ENCODE measurements at places on chromosomes 3 and 15. TPM values are rescaled to one million over a fixed set of nuclear protein-coding genes. Genes with fewer than 3 reads are reported as not detected.

- no peaks in the 10 kb centered on the region for H3K27me3 ChIP-seq
- peak overlapping the region; percentile 88 for H3K27ac ChIP-seq
- H3K36me3 ChIP-seq, result no peaks in the 10 kb centered on the region
- no peak for DNase-seq
- H3K4me1 ChIP-seq, result no peaks in the 10 kb centered on the region
Observed at GRCh38 chr3:10392906-10393461, 72.1 kb upstream of the SEC13 start.

DNA sequence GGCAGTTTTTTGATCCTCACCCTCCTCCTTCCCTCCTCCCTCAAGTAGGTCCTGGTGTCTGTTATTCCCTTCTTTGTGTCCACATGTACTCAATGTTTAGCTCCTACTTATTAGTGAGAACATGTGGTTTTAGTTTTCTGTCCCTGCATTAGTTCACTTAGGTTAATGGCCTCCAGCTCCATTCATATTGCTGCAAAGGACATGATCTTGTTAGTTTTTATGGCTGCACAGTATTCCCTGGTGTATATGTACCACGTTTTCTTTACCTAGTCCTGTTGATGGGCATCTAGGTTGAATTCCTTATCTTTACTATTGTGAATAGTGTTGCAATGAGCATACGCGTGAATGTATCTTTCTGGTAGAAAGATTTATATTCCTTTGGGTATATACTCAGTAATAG is 61.7 kb upstream of the FGF7 start:
- DNase-seq, result no peak
- no peaks in the 10 kb centered on the region for H3K4me1 ChIP-seq
- no peak overlapping the region for H3K4me3 ChIP-seq
- no peak overlapping the region for H3K27ac ChIP-seq

DNA sequence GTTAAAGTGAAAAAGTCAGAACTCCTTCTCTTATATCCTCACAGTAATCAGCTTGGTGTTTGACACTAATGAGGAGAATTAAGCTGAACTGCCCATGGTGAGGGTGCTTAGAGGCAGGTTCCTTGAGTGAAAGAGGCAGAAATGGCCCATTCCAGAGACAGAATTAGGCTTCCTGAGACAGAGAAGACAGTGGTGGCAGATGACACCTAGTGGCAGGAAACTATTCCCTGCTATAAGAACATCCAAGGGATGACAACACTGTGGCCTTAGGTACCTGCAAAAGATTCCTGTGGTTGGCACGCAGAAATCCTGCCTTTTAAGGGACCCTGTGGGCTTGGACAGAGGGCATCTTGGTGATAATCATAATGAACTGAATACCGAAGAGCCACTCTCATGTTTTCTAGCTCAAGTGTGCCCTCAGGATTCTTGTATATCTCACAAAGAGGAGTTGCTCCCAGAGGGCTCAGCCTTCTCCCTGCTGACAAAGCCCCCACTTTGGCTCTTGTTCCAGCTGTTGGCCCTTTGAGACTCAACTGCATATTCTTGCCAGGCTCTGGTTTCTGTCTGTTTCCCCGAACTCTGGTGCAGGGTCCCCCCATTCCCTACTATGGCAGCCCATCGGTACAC is 56.0 kb downstream of the KBTBD12 start:
- no peaks in the 10 kb centered on the region for H3K36me3 ChIP-seq
- H3K27me3 ChIP-seq, result peaks cover 28% of the 10 kb centered on the region
- no peak for DNase-seq
- no peak overlapping the region for H3K27ac ChIP-seq
- H3K4me3 ChIP-seq, result no peak overlapping the region
- H3K4me1 ChIP-seq, result peaks cover 4% of the 10 kb centered on the region

GRCh38 chr15:38461066-38461833 is 7.3 kb downstream of the FAM98B start:
- peaks cover 2% of the 10 kb centered on the region for H3K36me3 ChIP-seq
- no peak overlapping the region for H3K27ac ChIP-seq
- H3K4me3 ChIP-seq, result no peak overlapping the region

- H3K36me3 ChIP-seq, result peaks cover 26% of the 10 kb centered on the region
- no peaks in the 10 kb centered on the region for H3K27me3 ChIP-seq
Observed at GRCh38 chr15:92453607-92454006, 59.9 kb downstream of the ST8SIA2 start.

DNA sequence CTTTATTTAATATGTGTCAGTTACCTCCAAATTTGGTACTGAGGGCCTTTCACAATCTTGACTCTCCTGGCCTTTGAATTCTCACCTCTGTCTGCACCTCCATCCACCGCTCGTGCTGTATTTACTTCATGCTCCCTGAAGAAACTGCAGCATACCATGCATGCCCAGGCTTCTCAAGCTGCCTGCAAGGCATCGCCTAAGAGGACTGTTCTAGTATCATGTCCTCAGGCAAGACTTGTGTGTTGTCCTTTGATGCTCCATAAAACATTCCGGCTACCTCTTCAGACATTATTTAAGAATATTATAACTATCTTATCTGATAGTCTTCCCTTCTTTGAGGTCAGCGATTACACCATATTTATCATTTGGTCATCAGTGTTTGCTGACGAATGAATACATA is 682.5 kb downstream of the NR2F2 start:
- peaks cover 2% of the 10 kb centered on the region for H3K36me3 ChIP-seq
- H3K27me3 ChIP-seq, result no peaks in the 10 kb centered on the region
- H3K27ac ChIP-seq, result no peak overlapping the region
- H3K4me3 ChIP-seq, result no peak overlapping the region
- DNase-seq, result no peak

DNA sequence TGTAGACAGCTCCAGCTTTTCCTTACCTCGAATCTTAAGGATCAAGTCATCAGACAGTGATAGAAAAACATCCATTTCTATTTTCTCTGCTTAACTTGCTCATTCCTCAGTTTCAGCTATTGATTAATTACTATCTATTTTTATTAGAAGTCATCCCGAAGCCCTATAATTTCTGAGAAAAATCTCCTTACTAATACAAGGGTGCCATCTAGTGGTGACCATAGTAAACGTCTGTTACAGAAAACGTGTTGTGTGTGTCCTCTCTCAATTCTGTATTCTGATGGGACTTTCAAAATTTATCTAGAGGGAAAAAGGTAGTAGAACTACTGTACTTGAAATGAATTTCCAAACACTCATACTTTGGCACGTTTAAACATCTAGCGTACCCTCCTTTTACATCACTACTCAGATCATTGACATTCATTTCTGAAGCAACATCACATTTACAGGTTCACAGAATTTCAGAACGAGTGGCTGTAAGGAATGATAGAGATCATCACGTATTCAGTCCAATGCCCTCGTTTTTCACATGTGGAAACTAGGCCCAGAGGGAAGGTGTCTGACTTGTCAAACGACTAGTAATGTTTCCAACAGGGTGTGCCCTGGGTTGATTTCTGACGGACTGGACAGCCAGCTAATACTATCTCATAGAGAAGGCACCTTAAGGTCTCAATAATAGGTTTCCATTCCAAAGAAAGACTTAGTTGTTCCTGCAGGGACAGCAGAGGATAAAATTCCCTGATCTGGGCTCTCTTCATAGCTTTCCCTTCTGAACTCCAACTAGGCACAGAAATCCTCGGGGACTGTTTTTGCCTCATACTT is 25.6 kb downstream of the HACD2 start:
- H3K4me3 ChIP-seq, result no peak overlapping the region
- no peaks in the 10 kb centered on the region for H3K27me3 ChIP-seq
- H3K36me3 ChIP-seq, result peaks cover 25% of the 10 kb centered on the region
- no peaks in the 10 kb centered on the region for H3K4me1 ChIP-seq

DNA sequence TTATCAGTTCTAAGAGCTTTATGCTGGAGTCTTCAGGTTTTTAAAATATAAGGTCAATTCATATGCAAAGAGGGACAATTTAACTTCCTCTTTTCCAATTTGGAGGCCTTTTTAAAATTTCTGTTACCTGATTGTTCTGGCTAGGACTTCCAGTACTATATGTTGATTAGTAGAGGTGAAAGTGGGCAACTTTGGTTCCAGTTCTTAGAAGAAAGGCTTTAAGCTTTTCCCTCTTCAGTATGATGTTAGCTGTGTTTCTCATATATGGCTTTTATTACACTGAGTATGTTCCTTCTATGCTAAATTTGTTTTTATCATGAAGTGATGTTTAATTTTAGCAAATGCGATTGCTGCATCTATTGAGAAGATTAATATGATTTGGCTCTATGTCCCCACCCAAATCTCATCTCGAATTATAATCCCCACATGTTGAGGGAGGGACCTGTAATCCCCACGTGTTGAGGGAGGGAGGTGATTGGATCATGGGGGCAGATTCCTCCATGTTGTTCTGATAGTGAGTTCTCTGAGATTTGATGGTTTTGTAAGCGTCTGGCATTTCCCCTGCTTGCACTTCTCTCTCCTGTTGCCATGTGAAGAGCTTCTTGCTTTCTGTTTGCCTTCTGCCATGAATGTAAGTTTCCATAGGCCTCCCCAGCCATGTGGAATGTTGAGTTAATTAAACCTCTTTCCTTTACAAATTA is 33.8 kb downstream of the FAIM start:
- peaks cover 50% of the 10 kb centered on the region for H3K36me3 ChIP-seq
- DNase-seq, result no peak
- H3K27ac ChIP-seq, result no peak overlapping the region
- H3K4me3 ChIP-seq, result peak overlapping the region; percentile 23
- no peaks in the 10 kb centered on the region for H3K4me1 ChIP-seq

The USP19 gene
- 71.8 TPM for total RNA-seq

The CEP19 gene
- 6.3 TPM for total RNA-seq

The MYRIP gene
- total RNA-seq, result 0.48 TPM

The CLDN18 gene
- total RNA-seq, result not detected

Data from neural crest cell (in vitro differentiated cells).